ENCODE measurements at places on chromosomes 4 and X.

DNA sequence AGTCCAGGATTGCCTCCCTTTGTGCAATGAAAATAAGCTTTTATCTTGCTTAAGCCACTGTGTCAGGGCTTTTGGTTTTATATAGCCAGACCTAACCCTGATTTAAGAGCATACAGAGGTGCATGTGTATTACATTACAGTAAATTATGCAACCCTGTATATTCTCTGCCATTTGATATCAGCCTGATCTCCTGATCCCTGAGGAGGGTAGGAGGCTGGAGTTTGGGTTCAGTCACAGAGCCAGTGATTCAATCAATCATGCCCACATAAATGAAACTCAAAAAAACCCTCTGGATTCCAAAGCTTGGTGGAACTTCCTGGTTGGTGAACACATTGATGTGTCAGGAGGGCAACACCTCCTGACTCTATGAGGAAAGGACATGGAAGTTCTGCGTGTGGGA is 7.3 kb upstream of the KLHL8 start:
- no peak for DNase-seq

- no peak for DNase-seq
Observed at GRCh38 chr4:126890994-126891393, 741.8 kb upstream of the INTU start.

GRCh38 chr4:79864500-79865200 is 208.4 kb downstream of the ANTXR2 start:
- no peak for DNase-seq

GRCh38 chrX:38050806-38051205 is 44.5 kb downstream of the SYTL5 start:
- DNase-seq, result no peak

- no peak for DNase-seq
Observed at GRCh38 chr4:38310446-38311043, 350.3 kb downstream of the PTTG2 start.

GRCh38 chr4:77776182-77777134 is 42.7 kb downstream of the CNOT6L start:
- no peak for DNase-seq

DNA sequence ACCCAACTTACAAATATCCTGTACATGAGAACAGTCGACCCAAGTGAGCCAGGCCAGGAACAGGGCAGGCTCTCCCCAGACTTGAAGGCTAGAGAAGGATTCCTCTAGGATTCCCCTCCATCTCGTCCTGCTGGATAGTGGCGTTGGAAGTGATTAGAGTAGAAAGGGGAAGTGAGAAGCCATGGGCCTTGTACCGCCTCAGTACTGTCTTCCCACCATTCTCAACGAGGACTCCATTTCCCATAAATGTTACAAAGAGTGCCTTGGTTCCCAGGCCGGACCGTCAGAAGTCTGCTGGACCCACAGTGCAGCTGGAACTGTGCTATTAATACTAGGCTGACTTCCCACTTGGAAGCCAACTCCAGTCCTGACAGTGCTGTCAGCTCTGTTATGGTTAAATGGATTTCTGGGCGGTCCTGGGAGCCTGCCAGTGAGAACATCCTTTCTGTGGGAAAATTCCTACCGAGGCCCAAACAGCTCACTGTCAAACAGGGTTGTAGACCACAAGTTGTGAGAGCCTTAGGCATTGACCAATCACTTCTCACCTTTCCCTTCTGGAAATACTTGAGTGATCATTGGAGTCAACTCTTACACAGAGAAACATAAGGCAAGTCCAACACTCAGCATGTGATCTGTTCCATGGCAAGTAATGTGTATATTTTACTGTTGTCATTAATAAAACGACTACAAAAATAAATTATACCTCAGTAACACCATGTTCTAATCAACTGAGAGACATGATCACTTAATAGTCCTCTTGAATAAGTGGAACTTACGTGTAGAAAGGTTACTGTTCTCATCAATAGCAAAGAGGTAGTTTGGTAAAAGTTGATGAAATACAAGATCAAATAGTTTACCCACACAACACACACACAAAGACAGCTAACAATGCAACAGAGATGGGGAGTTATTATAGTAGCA is 58.4 kb downstream of the AMELX start:
- no peak for DNase-seq

DNA sequence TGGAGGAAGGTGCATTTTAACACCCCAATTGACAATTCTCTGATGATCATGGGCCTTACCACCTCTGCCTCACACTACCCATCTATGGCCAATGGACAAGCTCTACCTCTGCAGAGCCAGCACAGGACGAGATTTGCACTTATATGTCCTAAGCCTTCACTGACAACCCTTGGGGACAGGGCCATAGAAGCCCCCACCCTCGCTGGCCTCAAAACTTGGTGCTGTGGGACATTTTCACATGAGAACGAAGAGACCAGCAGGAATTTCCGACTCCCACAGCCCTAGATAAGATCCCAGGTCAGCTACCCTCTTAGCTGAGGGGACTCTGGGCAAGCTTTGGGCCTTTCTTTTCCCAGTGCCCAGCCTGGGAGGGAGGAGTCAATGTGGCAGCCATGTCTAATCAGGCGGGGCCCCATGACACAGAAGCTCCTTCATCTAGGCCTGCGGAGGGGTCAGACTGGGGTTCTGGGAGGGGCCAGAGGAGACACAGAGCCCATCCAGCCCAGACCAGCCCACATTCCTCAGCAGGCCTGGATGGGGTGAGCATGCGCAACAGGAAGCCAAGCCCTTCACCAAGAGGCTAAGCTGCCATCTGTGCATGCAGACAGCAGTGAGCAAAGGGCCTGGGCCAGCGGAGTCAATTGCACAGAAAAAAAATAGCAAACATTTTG is 12.1 kb downstream of the PJA1 start:
- DNase-seq, result peak; percentile 81

GRCh38 chr4:10722957-10723356 is 38.4 kb upstream of the CLNK start:
- no peak for DNase-seq
